Psoas muscle (tissue), 8 donors: ENCODE measurements at places on chromosomes 1 and 21.

- no peak for DNase-seq
Measured at GRCh38 chr21:34768326-34768725, 99.5 kb downstream of the CLIC6 start.

DNA sequence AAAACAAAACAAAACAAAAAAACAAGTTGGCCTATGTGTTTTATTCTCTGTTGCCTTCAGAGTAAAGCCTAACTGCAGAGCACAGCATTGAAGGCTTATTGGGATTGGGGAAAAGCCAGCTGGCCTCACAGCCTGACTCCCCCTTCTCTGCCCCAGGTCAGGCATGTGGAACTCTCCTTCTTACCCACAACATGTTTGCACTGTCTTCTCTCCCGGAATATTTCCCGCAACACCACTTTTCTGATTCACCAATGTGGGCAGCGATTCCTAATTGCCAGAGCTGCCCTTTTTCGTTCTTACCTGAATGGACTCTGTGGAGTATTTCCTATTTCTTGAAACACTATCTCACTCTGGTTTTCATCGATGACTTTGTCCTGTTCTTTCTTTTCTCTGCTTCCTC, 2.8 kb upstream of the TARBP1 start:
- no peak for DNase-seq

DNA sequence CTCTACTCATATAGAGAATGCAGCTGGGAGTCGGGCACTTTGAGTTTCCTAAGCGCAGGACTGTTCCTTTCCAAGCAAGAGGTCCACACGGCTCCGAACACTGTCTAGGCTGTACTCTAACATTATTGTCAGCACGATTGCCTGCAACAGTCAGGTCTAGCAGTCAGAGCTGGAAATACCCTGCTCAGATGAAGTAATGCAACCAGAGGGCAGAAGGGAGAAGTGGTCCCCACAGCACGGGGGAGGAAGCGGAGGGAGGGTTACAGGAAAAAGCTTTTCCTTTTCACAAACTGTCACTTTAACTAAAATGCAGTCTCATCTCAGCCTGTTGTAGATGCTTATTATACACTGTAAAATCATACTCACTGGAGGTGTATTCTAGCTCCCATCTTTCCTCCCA, 98.9 kb upstream of the SLC44A3 start:
- DNase-seq, result no peak

DNA sequence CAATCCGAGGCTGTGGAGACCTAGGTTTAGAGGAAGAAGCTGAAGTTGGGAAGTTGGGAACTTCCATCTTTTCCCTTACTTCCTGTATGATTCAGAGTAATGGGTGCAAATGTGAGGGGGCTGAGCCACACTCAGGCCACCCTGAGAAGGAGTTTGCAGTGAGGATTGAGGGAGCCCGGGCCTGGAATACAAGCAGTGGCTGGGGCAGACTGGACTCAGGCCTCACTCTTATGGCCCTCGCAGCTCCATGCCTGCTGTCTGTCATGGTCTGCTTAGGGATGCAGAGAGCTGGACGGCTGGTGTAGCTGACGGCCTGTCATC, 73.7 kb upstream of the RAB4A start:
- no peak for DNase-seq

DNA sequence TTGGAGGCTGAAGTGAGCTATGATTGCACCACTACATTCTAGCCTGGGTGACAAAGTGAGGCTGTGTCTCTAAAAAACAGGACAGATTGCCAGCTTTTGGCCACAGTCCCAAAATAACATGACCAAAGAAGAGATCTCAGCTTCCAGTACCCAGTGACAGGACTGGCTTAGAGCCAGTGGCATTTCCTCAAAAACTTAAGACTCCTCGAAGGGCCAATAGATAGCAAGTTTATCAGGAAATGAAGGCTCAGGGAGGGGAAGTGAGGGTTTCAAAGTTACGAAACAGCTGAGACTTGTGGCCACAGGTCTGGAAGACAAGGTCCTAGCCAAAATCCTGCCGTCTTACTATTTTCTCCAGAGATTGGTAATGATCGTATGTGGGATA, 6.3 kb upstream of the TMEM39B start:
- DNase-seq, result no peak

- peak; percentile 30 for DNase-seq
Measured at GRCh38 chr1:116724765-116725375, 29.4 kb upstream of the CD2 start.

DNA sequence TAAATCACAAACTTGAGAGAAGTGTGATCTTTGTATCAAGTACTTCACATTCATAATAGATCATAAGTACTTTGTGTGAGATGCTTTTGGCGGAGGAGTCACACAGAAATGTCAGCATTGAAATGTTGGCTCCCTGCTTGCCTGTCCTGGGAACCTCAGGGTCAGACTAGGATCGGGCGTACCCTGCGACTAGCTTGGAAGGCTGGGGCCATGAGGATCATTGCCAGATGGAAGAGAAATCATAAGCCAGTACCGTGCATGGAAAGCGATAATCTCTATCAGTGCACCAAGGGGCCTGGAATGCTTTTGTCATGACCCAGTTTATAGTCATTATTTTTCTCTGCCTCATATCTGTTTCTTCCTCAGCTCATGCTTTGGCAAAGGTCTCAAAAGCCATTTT, 35.5 kb downstream of the MTR start:
- peak; percentile 18 for DNase-seq

DNA sequence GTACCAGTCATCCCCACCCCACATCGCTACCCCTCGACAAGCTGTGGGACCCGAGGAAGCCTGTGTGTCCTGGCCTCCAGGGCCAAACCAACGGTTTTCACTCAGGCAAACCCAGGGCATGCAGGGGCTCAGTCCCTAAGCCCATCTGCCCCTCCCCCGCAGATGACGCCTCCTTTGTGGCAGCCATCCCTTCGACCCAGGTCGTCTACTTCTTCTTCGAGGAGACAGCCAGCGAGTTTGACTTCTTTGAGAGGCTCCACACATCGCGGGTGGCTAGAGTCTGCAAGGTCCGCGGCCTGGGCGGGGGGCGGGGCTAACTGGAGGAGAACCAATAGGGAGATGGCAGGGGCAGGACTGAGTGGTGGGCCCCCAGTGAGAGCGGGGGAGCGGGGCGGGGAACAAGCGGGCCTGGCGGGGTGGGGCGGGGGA, 7.4 kb downstream of the SEMA4A start:
- peak; percentile 93 for DNase-seq

DNA sequence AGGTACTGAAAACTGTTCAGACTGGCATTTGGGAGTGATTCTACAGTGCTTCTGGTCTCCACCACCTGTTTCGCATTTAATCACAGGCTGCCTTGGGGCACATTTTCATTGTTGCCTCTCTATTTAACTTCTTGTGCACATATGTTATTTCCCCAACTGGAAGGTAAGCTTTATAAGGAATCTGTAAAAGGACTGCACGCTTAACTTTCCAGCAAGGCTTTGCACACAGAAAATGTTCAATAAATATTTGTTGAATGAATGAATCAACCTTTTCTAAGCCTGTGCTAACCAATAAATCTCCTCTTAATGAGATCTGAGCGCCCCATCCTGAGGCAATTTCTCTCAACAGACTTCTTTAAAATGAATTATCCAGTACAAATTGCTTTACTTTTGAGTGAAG, 84.3 kb upstream of the ARHGAP29 start:
- no peak for DNase-seq
